ENCODE measurements at places on chromosomes 3 and 15. TPM values are rescaled to one million over a fixed set of nuclear protein-coding genes. Genes with fewer than 3 reads are reported as not detected.

Gene POLG
- 43.7 TPM for total RNA-seq

- H3K36me3 ChIP-seq: peaks cover 36% of the 10 kb centered on the region
- H3K27me3 ChIP-seq: no peaks in the 10 kb centered on the region
- DNase-seq: no peak
- H3K27ac ChIP-seq: peak overlapping the region; percentile 97
- H3K4me3 ChIP-seq: no peak overlapping the region
- H3K4me1 ChIP-seq: peaks cover 32% of the 10 kb centered on the region
Observed at GRCh38 chr3:49721896-49722781, 1.6 kb downstream of the GMPPB start.

DNA sequence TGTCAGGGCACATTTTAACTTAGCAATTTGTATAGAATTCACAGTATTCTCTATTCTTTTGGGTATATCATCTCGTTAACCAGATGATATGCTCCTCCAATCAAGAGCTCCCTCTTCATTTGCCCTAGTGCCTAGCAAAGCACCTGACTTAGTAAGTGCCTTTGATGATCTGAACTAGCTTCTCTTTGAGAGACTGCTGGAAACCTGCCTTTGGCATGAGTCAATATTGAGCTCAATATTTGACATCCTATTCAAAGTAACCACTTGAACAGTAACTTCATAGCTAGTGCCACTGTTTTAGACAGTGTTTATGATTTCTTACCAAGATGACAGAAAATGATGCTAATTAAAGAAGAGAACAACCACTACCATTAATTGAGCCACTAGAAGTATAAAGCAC lies 696.3 kb upstream of the UBE2E2 start:
- H3K36me3 ChIP-seq: no peaks in the 10 kb centered on the region
- DNase-seq: no peak
- H3K27ac ChIP-seq: no peak overlapping the region

DNA sequence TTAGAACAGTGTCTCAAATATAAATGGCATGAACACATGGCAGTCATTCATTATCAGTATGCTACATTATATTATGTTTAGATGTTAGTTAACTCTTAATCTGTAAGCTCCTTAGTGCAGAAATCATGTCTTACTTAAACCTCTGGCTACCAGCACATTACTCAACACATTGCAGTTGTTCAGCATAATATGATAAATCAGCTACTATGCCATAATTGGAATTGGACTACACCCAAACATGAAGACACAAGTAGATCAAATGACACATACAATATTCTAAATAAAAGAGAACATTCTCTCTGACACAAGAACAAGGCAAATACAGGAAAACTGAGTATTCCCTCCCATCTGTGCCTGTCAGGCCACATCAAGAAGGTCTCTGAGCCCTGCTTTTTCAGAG lies 116.1 kb downstream of the PCCB start:
- H3K4me3 ChIP-seq: no peak overlapping the region
- peaks cover 4% of the 10 kb centered on the region for H3K36me3 ChIP-seq
- no peak overlapping the region for H3K27ac ChIP-seq

Gene PAK6
- total RNA-seq: 14.9 TPM

Gene GOLGA8K
- 1.1 TPM for total RNA-seq

- H3K27me3 ChIP-seq: no peaks in the 10 kb centered on the region
- H3K36me3 ChIP-seq: no peaks in the 10 kb centered on the region
- peaks cover 22% of the 10 kb centered on the region for H3K4me1 ChIP-seq
- no peak overlapping the region for H3K4me3 ChIP-seq
- no peak for DNase-seq
- H3K27ac ChIP-seq: no peak overlapping the region
Observed at GRCh38 chr3:171753665-171754408, 56.4 kb downstream of the PLD1 start.

Gene GXYLT2
- 26.2 TPM for total RNA-seq

DNA sequence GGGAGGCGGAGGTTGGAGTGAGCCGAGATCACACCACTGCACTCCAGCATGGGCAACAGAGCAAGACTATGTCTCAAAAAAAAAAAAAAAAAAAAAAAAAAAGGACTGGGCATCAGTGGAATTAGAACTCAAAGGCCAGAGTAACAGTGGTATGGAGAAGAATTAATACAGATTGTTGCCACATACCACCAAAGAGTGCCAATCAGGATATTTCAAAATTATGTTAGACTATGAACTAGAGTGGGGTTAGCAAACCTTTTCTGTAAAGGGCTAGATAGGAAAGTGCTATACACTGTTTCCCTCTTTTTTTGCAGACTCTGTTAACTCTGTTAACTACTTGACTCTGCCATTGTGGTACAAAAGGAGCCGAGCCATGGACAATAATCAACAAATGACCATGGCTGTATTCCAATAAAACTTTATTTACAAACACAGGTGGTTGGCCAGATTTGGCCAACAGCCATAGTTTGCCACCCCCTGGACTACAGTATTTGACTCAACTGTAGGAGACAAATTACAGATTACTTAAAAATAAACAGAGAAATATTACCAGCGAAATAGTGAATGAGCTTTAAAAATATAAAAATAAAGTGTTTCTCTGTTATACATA lies 28.6 kb downstream of the DPH3 start:
- no peak overlapping the region for H3K4me3 ChIP-seq
- no peak overlapping the region for H3K27ac ChIP-seq
- no peaks in the 10 kb centered on the region for H3K36me3 ChIP-seq
- no peak for DNase-seq

- H3K36me3 ChIP-seq: no peaks in the 10 kb centered on the region
- peak; percentile 33 for DNase-seq
- H3K4me3 ChIP-seq: peak within 1 kb of the TSS; percentile 79
Observed at GRCh38 chr3:13420045-13420830, at the start of gene NUP210. Gene NUP210, minus strand, starts transcription at chr3:13420322. Its CDS starts 96 bp downstream, at chr3:13420226.

- DNase-seq: no peak
- no peak overlapping the region for H3K4me3 ChIP-seq
- no peaks in the 10 kb centered on the region for H3K27me3 ChIP-seq
- no peaks in the 10 kb centered on the region for H3K36me3 ChIP-seq
- H3K4me1 ChIP-seq: no peaks in the 10 kb centered on the region
Observed at GRCh38 chr15:33200903-33201302, 6.4 kb upstream of the FMN1 start.

Gene CKMT1A
- 2.3 TPM for total RNA-seq

All from adrenal gland (tissue), 19 donors.